ENCODE measurements at places on chromosomes 7 and 10. TPM values are rescaled to one million over a fixed set of nuclear protein-coding genes. Genes with fewer than 3 reads are reported as not detected.

DNA sequence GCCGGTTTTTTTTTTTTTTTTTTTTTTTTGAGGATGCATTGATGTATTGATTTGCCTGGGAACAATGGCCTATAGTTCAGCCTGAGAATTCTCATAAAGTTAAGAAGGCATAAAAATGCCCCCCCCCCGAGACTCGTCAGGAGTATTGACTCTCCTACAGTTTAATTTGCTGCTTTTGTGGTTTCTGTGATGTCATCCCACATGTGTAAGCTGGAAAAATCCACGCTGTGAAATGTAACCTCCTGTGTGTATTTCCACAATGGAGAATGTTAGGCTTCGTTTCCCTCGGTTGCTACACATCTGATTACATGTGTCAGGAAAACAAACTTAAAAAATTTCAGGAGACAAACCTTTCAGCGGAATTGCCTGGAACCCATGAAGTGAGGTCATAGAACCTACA is 117.9 kb downstream of the FANK1 start:
- no peak overlapping the region for H3K27ac ChIP-seq
- peaks cover 4% of the 10 kb centered on the region for H3K4me1 ChIP-seq
- no peaks in the 10 kb centered on the region for H3K27me3 ChIP-seq
- no peak overlapping the region for H3K4me3 ChIP-seq
- peaks cover 9% of the 10 kb centered on the region for H3K36me3 ChIP-seq

GRCh38 chr7:134613623-134614347 is 32.9 kb upstream of the BPGM start:
- no peaks in the 10 kb centered on the region for H3K27me3 ChIP-seq
- H3K36me3 ChIP-seq = no peaks in the 10 kb centered on the region
- H3K4me1 ChIP-seq = peaks cover 21% of the 10 kb centered on the region

- H3K4me1 ChIP-seq = no peaks in the 10 kb centered on the region
- H3K27me3 ChIP-seq = no peaks in the 10 kb centered on the region
- no peak overlapping the region for H3K4me3 ChIP-seq
- DNase-seq = no peak
- H3K36me3 ChIP-seq = no peaks in the 10 kb centered on the region
- no peak overlapping the region for H3K27ac ChIP-seq
Observed at GRCh38 chr10:114068054-114068707, 24.5 kb downstream of the ADRB1 start.

Gene STAG3
- polyA plus RNA-seq = 0.10 TPM

Gene TMEM229A
- 0.88 TPM for polyA plus RNA-seq

GRCh38 chr10:63068246-63068645 is 64.9 kb upstream of the NRBF2 start:
- no peaks in the 10 kb centered on the region for H3K36me3 ChIP-seq
- H3K27me3 ChIP-seq = peaks cover 8% of the 10 kb centered on the region
- no peak overlapping the region for H3K4me3 ChIP-seq
- peaks cover 4% of the 10 kb centered on the region for H3K4me1 ChIP-seq
- no peak for DNase-seq

Gene KCP
- polyA plus RNA-seq = not detected

Gene RBP3
- polyA plus RNA-seq = not detected

- no peak overlapping the region for H3K4me3 ChIP-seq
- H3K4me1 ChIP-seq = peaks cover 15% of the 10 kb centered on the region
- no peak for DNase-seq
- H3K27me3 ChIP-seq = no peaks in the 10 kb centered on the region
- H3K27ac ChIP-seq = no peak overlapping the region
- peaks cover 15% of the 10 kb centered on the region for H3K36me3 ChIP-seq
Observed at GRCh38 chr7:24830440-24831050, 73.3 kb upstream of the GSDME start.

GRCh38 chr7:69553190-69553589 is 45.1 kb upstream of the AUTS2 start:
- H3K27me3 ChIP-seq = no peaks in the 10 kb centered on the region
- H3K4me1 ChIP-seq = no peaks in the 10 kb centered on the region
- H3K27ac ChIP-seq = no peak overlapping the region
- no peaks in the 10 kb centered on the region for H3K36me3 ChIP-seq
- H3K4me3 ChIP-seq = no peak overlapping the region

Gene HOXA1
- not detected for polyA plus RNA-seq
